Left ventricle myocardium inferior (tissue), 1 donor: ENCODE measurements at places on chromosomes 2 and 18. TPM values are rescaled to one million over a fixed set of nuclear protein-coding genes. Genes with fewer than 3 reads are reported as not detected.

- H3K27me3 ChIP-seq: peaks cover 15% of the 10 kb centered on the region
- no peak for DNase-seq
- H3K4me1 ChIP-seq: peaks cover 27% of the 10 kb centered on the region
- H3K36me3 ChIP-seq: no peaks in the 10 kb centered on the region
- peak overlapping the region; percentile 93 for H3K27ac ChIP-seq
- peak overlapping the region; percentile 89 for H3K4me3 ChIP-seq
Measured at GRCh38 chr18:59140302-59140885, 710 bp downstream of the SEC11C start.

GRCh38 chr2:232459419-232460035 is 3.6 kb downstream of the ALPI start:
- peaks cover 93% of the 10 kb centered on the region for H3K27me3 ChIP-seq
- DNase-seq: no peak
- H3K36me3 ChIP-seq: no peaks in the 10 kb centered on the region
- no peak overlapping the region for H3K27ac ChIP-seq
- H3K4me1 ChIP-seq: no peaks in the 10 kb centered on the region
- no peak overlapping the region for H3K4me3 ChIP-seq

- no peak overlapping the region for H3K4me3 ChIP-seq
- no peak overlapping the region for H3K27ac ChIP-seq
- H3K4me1 ChIP-seq: no peaks in the 10 kb centered on the region
- no peak for DNase-seq
- H3K36me3 ChIP-seq: no peaks in the 10 kb centered on the region
- peaks cover 38% of the 10 kb centered on the region for H3K27me3 ChIP-seq
Measured at GRCh38 chr2:70388128-70388527, 86.3 kb upstream of the FAM136A start.

- no peak overlapping the region for H3K27ac ChIP-seq
- H3K4me1 ChIP-seq: no peaks in the 10 kb centered on the region
- H3K36me3 ChIP-seq: no peaks in the 10 kb centered on the region
- no peak for DNase-seq
- H3K27me3 ChIP-seq: no peaks in the 10 kb centered on the region
Measured at GRCh38 chr2:79734518-79734917, 221.7 kb downstream of the CTNNA2 start.

GRCh38 chr2:174607584-174607983 is 10.0 kb upstream of the WIPF1 start:
- H3K4me3 ChIP-seq: no peak overlapping the region

GRCh38 chr18:13451661-13452387 is 233.3 kb downstream of the LDLRAD4 start:
- no peaks in the 10 kb centered on the region for H3K36me3 ChIP-seq
- H3K27ac ChIP-seq: peak overlapping the region; percentile 32
- H3K4me1 ChIP-seq: peaks cover 82% of the 10 kb centered on the region
- no peak for DNase-seq
- no peaks in the 10 kb centered on the region for H3K27me3 ChIP-seq

GRCh38 chr2:231709636-231709980 is 1.3 kb downstream of the PTMA start:
- H3K36me3 ChIP-seq: peaks cover 20% of the 10 kb centered on the region
- H3K27me3 ChIP-seq: no peaks in the 10 kb centered on the region
- peak overlapping the region; percentile 99 for H3K27ac ChIP-seq
- H3K4me1 ChIP-seq: peaks cover 81% of the 10 kb centered on the region

DNA sequence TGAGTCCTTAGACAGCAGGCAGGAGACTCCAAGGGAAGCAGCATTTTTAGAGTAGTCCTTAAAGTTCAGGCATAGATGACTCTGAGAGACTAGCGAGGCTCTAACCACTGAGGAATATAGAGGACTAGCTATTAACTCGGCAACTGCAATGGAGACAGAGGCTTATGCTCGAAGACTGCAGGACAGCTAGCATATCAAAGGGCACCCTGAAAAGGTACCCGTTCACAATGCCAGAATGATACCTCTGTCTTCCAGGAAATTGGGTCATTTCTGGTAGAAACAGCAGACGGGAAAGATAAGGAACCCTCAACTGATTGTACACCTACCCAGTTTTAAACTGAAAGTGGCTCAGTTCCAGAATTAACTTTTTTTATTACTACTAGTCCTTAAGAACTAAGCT is 1204.0 kb upstream of the ZEB2 start:
- H3K27me3 ChIP-seq: no peaks in the 10 kb centered on the region
- H3K4me3 ChIP-seq: no peak overlapping the region
- H3K27ac ChIP-seq: no peak overlapping the region
- DNase-seq: no peak
- no peaks in the 10 kb centered on the region for H3K4me1 ChIP-seq

DNA sequence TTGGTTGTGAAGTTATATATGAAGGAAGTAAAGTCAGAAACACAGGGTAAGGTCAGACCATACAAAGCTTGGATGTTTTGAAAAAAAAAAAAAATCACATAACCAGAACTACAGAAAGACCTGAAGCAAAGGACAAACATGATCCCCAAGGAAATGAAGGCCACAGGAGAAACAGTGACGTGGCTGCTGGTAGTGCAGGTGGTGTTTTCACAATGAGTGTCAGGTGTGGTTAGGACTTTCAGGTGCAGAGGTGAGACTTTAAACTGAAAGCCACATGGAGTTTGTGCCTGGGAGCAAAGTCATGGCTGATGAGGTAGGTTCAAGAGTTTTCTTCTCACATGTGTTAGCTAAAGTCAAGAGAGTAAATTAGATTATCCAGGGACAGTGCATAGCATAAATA is 270.7 kb downstream of the PIEZO2 start:
- no peak overlapping the region for H3K4me3 ChIP-seq
- no peaks in the 10 kb centered on the region for H3K36me3 ChIP-seq
- peaks cover 9% of the 10 kb centered on the region for H3K27me3 ChIP-seq

GRCh38 chr2:97932975-97933662 is 62.6 kb downstream of the TMEM131 start:
- no peak overlapping the region for H3K27ac ChIP-seq
- peaks cover 84% of the 10 kb centered on the region for H3K4me1 ChIP-seq
- no peaks in the 10 kb centered on the region for H3K36me3 ChIP-seq
- H3K27me3 ChIP-seq: no peaks in the 10 kb centered on the region

PTGR3 gene
- total RNA-seq: 77.3 TPM

DNA sequence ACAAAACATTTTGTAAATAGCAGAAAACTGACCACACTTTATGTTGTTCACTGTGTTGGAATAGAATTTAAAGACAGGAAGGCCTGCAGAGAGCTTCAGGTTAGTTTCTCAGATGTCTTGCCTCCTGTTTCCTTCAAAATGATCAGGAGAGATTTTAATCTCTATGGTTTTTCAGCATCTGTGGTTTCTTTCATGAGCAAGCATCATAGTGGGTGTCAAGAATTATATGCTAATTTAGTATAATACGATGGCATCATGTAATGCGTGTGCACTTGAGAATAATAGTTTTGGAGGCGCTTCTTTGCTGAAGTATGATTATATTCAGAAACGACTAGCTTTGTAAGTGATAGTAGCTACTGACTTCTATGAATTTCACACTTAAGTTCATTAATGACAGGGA is 149.9 kb downstream of the PLCL1 start:
- no peaks in the 10 kb centered on the region for H3K36me3 ChIP-seq
- no peaks in the 10 kb centered on the region for H3K27me3 ChIP-seq
- H3K4me1 ChIP-seq: peaks cover 79% of the 10 kb centered on the region
- H3K4me3 ChIP-seq: no peak overlapping the region
- H3K27ac ChIP-seq: peak overlapping the region; percentile 41

- H3K36me3 ChIP-seq: no peaks in the 10 kb centered on the region
- peak overlapping the region; percentile 85 for H3K27ac ChIP-seq
- DNase-seq: no peak
- peaks cover 3% of the 10 kb centered on the region for H3K4me1 ChIP-seq
- no peak overlapping the region for H3K4me3 ChIP-seq
- H3K27me3 ChIP-seq: no peaks in the 10 kb centered on the region
Measured at GRCh38 chr2:22499082-22499839, 885.7 kb upstream of the KLHL29 start.
